ENCODE measurements at places on chromosomes 1 and 21.

GRCh38 chr1:195899762-195900352, 708.4 kb downstream of the KCNT2 start:
- peak; percentile 73 for DNase-seq

DNA sequence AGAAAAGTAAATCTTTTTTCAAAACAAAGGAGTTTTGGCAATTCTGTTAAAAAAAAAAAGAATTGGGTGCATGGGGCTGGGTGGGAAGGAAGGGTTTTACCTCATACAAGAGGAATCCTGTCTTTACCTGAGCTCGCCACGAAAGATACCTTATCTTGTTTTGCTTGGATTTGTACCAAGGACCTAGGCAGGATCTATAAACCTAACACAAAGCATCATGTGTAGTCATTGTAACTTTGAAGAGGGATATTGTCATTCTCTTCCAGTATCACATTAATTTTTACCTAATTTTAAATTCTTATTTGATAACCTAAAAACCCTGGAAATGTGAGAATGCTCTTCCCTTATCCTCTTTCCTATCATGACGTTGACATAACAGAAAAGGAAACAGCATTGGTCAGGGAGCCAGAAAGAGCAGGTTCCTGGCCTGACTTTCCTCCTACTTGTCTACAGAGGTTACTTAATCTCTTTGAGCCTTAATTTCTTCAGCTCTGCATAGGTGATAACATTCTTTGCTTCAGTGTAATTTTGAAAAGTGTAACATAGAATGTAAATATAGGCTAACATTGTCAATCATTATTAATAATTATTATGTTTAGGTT, 4.0 kb upstream of the LAMC1 start:
- no peak for DNase-seq

DNA sequence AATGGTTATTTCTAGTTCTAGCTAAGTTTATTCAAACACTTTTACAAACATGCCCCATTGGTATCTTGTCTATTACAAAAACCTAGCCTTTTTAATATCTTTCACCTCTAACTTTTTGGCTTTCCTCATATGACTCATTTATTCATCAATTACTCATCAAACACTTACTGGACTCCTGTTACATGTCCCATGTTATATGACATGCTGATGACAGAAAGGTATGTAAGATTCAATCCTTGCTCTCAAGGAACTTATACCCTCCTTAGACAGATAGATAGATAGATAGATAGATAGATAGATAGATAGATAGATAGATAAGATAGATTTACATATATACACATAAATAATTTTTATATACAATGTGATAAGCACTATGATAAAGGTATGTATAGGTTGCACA, 33.9 kb upstream of the INSL5 start:
- DNase-seq: no peak

DNA sequence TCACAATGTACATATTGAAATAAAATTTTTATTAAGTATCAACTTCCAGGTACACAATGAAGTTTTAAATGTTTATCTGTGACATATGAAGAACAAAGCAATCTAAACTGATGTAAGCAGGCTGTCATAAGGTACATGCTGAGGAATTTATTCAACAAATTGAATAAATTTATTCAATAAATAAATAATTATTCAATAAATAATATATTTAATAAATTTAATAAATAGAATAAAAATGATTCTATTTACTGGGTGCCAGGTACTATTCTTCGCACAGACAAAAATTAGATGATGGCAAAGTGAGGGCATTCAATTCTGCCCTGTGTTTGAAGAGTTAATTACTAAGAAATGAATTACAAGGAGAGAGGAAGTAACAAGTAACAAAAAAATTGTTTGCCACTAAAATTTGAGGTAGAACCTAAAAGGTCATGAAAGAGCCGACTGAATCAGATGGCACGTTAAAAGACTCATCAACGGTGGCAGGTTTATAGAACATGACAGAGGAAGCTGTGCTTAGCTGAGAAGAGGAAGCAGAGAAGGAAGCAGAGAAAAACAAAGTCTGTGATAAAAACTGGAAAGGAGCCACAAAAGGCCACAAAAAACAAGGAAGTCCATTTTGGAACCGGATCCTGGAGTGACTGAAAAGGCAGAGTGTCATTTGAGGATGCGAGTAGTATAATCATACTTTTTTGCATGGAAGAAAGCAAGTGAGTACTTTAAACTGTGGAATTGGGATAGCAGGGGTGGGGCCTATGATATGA, 2.2 kb upstream of the USP24 start:
- no peak for DNase-seq

DNA sequence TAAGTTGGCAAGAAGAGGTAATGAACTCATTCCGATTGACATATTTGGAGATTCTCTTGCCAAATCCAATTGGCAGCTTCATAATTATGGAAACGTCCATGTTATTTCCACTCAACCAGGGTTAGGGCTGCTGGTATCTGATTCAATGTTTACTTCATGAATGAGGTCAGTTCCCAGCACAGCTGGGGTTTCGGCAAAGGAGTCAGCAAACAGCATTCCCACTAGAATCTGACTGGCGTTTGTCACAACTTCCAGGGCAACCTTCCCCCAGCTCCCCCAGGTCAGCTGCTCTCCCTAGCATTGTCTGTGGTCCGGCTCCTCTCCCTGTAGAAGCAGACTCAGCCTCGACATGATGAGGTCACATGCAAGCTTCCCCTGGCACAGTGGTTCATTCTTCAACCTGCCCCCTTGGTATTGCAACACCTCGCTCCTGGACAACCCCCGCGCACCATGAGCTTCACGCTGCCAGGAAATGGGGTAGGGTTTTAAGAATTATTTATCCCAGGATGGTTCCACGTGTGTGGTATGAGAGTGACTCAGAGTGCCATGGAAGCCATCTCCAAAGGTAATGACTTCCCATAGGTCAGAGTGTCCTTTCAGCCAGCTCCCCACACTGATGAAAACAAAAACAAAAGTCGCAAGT, 100.7 kb upstream of the SLC25A33 start:
- DNase-seq: peak; percentile 53

- DNase-seq: no peak
Observed at GRCh38 chr1:183106166-183106565, 79.9 kb upstream of the LAMC2 start.

DNA sequence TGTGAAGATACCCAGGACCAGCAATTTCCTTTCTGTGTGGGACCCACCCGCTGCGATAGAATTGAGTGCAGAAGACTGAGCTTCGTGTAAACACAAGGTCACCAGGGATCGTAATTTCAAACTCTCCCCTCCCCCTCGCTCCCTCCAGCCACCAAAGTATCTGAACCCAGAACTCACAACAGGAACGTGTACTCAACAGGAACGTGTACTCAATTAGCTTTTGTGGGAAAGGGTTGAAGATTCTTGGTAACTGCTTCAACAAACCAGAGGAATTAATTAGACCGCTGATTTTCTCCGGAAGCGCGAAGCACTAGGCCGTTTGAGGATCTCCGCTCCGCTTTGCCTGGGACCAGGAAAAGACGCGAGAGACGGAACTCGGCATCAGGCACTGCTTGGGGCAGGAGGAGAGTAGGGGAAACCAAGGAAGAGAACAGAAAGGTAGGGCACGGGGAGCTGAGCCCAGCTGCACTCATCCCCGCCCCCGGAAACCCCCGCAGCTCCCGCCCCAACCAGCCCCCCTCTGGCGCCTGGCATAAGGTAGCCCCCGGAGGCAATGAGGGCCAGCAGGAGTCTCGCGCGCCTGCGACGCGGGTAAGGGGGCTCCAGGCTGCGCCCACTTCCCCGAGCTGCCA, 453 bp downstream of the DRAM2 start:
- DNase-seq: peak; percentile 68

Measured in fibroblast of skin of back (primary cell).